ENCODE measurements at places on chromosomes 13 and 19. TPM values are rescaled to one million over a fixed set of nuclear protein-coding genes. Genes with fewer than 3 reads are reported as not detected.

DNA sequence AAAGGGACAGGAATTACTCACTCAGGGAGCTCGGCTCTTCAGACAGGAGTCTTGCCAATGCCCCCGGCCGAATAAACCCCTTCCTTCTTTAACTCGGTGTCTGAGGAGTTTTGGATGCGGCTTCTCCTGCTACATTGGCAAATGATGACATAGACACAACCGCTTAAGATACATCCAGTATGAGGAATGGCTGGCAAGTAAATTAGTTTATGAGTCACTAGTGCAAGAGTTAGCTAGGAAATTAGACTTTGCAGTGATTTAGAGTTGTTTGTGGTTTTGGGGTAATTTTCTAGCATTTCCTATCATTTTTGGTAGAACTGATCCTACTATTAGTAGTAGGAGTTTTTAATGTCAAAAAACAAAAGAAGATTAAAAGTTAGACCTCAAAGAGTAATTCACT lies 166.2 kb downstream of the SLITRK1 start:
- DNase-seq: no peak

- no peak for DNase-seq
These were observed 8.3 kb downstream of the IRS2 start for GRCh38 chr13:109778102-109778542.

- no peak for DNase-seq
These were observed 17.6 kb downstream of the ELL start for GRCh38 chr19:18503971-18504885.

The DAND5 gene
- not detected for polyA plus RNA-seq

The ZNF841 gene
- 18.8 TPM for polyA plus RNA-seq

DNA sequence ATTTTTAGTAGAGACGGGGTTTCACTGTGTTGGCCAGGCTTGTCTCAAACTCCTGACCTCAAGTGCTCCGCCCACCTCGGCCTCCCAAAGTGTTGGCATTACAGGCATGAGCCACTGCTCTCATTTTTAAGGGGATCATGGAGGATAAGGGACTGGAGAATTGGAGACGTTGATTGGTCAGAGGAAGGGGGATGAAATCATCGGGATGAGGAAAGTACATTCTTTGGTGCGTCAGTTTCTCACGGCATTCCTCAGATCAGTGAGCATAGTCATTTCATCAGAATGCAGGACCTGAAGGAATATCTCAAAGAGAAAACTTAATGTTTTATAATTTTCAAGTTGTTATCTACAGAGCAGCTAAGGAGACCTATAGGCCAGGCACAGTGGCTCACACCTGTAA lies 14.0 kb downstream of the ZNF114 start:
- DNase-seq: no peak

- no peak for DNase-seq
These were observed 19.9 kb downstream of the KCTD4 start for GRCh38 chr13:45180713-45181601.

The SCAF1 gene
- 29.2 TPM for polyA plus RNA-seq

DNA sequence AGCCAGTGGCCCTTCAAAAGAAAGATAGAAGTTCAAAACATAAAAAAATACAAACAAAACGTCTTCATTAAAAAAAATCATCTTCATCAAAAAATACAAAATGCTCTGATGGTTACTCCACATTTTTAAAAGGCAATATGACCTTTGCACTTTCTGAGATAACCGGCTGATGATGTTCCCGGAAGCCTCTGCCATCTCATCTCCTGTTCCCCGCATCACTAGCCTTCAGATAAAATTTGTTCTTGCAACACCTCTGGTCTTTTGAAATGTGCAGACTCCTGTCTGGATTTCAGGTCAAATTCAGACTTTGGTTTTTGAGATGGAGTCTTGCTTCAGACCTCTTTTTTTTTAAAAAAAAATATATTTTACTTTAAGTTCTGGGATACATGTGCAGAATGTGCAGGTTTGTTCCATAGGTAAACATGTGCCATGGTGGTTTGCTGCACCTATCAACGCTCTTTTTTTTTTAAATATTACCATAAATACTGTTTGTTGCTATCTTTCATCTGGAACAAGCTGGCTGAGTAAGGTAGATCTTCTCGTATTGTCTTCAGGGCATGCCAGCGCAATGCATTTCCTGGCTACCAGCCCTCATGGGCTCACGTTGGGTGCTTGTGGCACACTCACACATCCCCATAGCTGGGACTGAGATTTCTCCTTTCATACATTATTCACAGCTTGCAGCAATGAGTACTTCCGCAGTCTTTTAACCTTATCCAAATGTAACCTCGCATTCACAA lies 418.9 kb upstream of the ARGLU1 start:
- DNase-seq: no peak

The OLFM2 gene
- polyA plus RNA-seq: 17.8 TPM

- no peak for DNase-seq
These were observed 502.3 kb downstream of the KCTD12 start for GRCh38 chr13:76383676-76384461.

- DNase-seq: no peak
These were observed 1543.0 kb downstream of the SLITRK5 start for GRCh38 chr13:89214185-89214584.

The PINLYP gene
- 15.6 TPM for polyA plus RNA-seq

GRCh38 chr13:99961636-99962035 lies 9.9 kb downstream of the ZIC5 start:
- no peak for DNase-seq

DNA sequence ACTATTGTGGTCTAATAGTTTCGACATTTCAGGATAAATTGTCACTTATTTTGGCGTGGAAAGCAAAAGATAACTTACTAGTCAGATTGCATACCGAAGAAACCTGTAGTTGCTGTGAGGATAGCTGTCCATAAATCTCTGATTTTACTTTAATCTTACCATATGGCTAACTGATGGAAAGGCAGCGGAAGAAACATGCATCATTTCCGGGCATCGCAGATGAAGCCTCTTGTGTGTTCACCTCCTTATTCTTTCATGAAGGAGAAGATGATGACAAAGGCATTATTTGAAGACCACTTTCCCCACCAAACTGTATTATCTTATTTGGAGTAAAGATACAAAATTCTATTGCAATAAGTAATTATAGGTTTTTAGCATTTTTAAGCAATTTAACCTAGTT lies 763.6 kb upstream of the SLITRK6 start:
- no peak for DNase-seq

DNA sequence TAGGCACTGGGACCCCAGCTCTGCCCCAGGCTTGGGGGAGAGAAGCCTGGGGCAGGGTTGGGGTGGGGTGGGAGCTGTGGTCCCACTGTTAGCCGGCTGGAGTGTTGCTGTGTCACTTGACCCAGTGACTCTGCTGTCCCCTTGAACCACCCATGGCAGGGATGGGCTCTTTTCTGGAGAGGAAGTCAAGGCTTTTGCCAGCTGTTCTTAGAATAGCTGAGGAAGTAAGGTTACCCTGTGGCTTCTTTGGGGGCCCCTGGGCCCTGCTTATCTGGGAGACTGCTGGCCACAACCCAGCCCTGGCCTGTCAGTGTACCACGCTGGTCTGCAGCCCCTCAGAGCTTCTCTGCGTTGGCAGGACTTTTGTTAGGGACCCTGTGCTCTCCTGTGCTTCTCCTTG lies 9.1 kb downstream of the PNPLA6 start:
- no peak for DNase-seq

DNA sequence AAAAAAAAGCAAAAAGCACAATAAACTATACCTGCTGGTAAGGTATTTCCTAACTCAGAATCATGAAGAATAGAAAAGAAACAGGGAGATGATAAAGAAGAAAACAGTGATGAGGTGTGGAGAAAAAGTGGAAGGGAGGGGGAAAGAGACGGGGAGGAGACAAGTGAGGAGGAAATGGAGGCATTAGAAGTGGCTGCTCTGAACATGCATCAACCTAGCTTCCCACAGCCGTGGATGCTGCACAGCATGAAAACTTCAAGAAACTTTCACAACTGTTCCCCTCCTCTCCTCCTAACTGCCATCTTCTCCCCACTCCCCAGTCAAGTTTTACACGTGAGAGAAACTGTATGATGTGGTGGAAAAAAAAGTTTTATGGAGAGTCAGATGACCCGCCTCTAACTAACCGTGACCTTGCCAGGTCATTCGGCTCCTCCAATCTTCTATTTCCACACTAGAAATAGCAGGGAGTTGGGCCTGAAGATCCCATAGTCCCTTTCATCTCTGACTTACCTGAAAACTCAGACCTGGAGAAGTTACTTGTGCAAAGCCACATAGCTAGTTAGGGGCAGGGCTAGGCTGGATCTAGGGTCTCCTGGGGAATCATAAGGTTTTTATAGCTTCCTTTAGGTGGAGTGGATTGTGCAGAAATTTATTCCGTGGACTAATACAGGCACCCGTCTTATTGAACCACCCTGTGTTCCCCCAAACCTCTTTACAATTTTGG lies 461.9 kb downstream of the KLF5 start:
- DNase-seq: no peak

- no peak for DNase-seq
These were observed 1910.2 kb upstream of the PRR20A start for GRCh38 chr13:55230570-55230908.

The IGSF23 gene
- 0.73 TPM for polyA plus RNA-seq

DNA sequence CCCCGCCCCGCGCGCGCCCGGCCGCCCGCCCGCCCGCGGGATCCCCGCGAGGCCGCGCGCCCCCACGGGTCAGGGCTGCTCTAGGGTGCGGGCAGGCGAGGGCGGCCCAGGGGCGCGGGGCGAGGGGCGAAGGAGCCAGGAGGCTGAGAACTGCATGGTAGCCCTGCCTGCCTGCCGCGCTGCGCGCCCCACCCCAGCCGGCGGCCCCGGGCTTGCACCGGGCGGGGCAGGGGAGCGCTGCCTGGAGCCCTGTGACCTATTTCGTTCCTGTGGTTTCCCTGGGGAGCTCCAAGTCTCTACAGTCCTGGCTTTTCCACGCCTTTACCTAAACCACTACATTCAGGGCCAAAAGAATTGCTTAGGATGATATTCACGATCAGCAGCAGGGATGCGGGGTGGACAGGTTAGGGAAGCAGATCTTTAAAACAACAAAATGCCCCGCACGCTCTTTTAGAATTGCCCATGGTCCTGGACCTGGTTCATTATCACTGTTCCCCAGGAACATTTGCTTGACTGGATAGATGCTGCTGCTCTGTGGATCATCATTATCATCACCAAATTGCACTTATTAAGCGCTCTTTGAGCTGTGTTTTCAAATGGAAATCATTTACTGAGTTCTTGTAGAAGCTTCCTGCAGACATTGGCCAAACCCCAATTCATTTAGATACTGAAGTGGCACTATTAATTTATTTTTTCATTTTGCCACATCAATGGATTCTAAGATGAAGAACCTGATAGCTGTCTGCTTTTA lies 421 bp upstream of the GPR12 start:
- DNase-seq: no peak

DNA sequence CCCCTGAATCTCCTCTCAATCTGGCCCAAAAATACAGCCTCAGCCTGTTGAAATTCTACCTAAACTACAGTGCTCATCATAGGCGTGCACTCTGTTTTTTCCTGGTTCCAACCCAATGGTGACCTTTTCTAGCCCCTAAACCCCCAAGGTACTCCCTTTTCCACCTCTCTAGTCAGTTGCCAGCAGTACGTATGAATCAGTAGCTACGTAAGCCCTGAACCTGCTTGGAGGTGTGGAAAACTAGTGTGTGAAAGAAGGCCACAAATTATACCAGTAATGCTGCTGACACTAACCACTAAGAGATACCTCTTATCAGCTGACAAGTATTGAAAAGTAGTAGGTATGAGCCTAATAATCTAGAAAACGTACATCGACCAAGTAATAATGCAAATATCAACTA lies 60.9 kb downstream of the FOXO1 start:
- no peak for DNase-seq

The ZNF878 gene
- polyA plus RNA-seq: 1.5 TPM

The TMEM38A gene
- 9.3 TPM for polyA plus RNA-seq

DNA sequence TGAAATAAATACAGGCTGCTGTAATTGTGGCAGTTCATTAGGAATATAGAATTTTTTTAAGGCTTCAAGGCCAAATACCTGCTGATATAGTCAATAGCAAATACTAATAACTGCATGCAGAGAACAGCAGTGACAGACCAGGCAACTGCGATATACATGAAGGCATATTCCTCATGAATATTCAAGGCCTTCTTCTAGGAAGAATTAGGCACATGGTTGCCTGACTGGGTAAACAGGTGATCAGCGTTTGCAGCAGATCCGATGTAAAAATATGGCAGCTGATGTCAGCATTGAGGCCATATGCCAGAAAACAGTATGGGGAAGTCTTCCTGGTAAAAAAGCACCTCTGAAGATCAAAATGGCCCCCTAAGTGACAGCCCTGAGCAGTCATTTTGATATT lies 629.7 kb downstream of the UQCRFS1 start:
- DNase-seq: no peak

- no peak for DNase-seq
These were observed 29.5 kb downstream of the UNC13A start for GRCh38 chr19:17658666-17659065.

The ICAM5 gene
- 0.15 TPM for polyA plus RNA-seq

DNA sequence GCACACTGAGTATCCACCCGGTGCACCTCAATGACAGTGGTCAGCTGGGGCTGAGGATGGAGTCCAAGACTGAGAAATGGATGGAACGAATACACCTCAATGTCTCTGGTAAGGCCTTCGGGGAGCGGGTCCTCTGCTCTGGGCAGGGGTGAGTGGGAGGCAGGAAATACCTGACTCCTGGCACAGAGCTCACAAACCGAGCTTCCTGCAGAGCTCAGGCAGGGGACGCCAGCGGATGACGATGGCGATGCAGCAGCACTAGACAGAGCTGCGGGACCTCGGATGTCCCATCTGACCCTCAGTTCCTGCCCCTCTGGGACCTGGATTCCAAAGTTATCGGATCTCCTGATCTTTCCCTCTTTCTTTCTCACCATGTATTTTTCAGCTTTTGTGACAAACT lies 3.8 kb downstream of the CD22 start:
- DNase-seq: no peak

- DNase-seq: no peak
These were observed 85.8 kb downstream of the ZC3H13 start for GRCh38 chr13:45966715-45967114.

The CYP2A6 gene
- polyA plus RNA-seq: not detected

GRCh38 chr13:85690368-85690767 lies 108.9 kb downstream of the SLITRK6 start:
- DNase-seq: no peak

- DNase-seq: no peak
These were observed 3.2 kb downstream of the SPPL2B start for GRCh38 chr19:2331601-2332246.

The ZNF610 gene
- 11.2 TPM for polyA plus RNA-seq

GRCh38 chr13:59706101-59706976 lies 457.4 kb downstream of the DIAPH3 start:
- DNase-seq: no peak

GRCh38 chr19:49249933-49250332 lies 75.1 kb downstream of the SLC6A16 start:
- DNase-seq: no peak

The IGFL3 gene
- polyA plus RNA-seq: not detected

The KRTDAP gene
- polyA plus RNA-seq: 0.36 TPM

Data from left renal pelvis (tissue), 4 donors.